ENCODE measurements at places on chromosomes 5 and 9.

DNA sequence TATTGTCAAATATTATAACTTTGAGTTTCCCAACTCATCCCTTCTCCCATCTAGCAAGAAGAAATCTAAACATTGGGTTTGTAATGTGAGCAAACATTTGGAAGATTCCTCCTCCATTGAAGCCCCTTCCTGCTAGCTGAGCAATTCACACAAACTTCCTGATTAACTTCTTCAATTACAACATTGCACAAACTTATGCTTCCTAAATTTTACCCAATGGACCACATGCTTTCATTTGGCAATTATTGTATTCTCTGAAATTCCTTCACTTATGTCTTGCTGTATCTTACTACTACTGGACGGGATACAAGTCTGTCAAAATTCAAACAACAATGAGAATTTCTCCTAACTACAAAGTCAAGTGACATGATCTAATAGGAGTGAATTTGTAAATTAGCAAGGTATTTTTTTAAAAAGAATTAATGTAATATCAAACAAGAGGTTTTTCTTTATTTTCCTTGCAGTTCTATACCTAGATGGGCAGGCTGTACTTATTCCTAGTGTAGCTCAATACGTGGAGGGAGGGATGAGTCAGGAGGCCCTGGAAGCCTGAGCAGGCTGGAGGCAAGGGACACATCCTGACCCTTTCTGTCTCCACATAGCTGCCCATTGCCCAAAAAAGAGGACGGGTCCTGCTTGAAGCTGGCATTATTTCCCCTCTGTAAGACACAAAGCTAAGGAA, 11.8 kb upstream of the IFNW1 start:
- DNase-seq = no peak

DNA sequence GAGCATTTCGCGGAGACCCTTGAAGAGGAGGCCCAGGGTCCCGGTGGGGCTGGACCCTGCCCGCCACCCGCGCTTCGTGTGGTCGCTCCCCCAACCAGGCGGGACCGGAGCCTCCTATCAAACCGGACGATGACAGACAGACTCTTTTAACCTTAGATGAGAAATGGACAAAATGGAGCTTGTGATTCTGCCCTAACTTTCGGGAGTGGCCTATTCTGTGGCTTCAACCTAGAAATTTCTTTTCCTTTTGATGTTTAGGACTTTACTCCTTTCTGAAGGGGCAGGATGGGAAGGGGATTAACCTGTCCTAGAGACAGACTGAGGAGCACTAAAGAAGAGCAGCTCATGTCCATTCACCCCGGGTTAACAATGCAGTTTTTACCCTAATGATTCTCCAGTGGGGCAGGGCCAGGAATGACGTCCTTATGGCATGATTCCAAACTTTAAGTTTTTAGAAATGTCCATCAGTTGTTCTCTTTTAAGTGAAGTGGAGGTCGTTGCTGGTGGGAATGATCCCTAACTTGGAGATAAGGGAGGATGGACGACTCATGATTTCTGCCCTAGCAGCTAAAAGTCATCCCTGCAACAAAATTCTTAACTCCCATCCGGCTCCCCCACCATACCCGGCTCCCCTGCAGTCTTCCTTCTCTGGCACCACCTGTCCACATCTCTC, 1.0 kb downstream of the NIPSNAP3A start:
- DNase-seq = no peak

GRCh38 chr5:88509403-88509802, 240.8 kb upstream of the TMEM161B start:
- no peak for DNase-seq

- DNase-seq = no peak
Observed at GRCh38 chr5:137935694-137936093, 46.4 kb downstream of the PKD2L2 start.

DNA sequence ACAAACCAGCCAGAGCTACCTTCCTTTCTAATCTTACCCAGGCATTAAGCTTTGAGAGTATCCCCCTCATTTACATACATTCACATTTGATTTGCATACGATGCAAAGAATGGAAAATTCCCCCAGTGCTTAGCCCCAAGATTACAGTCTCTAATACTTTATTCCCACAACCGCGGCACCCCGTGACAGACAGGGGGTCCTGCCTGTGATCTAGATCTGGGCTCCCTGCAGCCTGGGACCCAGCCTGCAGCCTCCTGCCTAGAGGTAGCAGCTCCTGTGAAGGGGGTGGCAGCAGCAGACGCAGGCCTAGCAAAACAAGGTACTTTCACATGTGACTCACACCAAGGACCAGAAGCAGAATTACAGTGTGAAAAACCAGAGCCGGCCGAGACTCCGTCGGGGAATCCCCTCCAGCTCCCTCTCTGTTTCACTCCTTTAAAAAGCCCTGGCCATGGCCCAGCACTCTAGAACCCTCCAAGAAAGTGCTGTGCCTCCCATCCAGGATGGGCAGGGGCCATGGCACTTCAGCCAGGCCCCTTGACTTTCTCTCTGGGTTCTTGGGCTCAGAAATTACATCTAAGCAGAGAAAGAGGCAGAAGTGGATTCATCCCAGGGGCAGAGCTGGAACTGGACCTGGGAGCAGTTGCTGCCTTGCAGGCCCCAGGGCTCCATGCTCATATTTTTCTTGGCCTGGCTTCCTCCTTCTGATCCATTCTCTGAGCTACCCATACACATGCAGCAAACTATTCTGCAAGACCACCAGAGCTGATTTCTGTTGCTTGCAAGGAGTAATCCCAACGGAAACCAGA, 14.0 kb upstream of the TCF7 start:
- DNase-seq = peak; percentile 82

DNA sequence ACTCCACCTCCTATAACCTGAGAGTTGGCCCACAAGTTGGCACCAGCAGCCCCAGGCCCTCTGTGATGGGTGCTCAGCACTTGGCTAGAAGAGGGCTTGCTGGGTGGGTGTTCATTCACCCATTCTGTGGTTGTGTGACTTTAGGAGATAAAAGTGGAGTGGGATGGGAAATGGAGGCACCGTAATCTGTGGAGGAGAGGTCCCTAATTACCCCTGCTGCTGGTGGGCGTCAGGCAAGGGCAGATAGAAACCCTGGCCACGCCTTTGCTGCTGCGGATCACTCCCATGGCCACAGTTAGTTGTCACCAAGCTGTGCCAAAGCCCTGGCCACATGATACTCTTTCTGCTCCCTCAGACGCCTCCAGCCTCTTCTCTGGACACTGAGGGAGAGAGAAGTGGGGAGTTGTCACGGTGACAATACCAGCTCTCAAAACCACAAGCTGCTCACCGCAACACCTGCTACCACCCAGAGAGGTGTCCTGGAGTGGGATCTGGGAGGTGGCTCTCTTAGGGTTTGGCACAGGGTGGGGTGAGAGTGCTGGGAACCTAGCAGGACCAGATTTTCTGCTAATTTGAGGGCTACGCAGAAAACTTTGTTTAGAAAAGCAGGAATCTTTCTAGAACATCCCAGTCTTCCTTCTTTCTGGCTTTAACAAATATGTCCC, 12.0 kb upstream of the NEUROG1 start:
- no peak for DNase-seq

DNA sequence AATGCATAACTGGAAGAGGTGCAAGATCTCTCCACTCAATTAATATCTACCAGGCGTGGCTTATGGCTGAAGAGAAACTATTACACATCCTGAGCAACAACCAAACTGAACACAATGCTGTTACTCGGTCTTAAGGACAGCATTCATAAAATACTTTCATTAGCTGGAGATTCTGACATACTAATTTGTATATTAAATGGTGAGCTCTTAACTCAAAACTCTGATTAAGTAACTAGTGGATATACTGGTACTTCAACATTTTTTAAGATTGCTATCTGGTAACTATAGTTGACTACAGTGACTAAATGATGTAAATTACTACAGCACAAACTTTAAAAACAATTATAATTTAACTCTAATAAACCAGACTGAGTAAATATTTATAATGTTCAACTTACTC, 15.8 kb downstream of the ZDHHC21 start:
- DNase-seq = no peak
